ENCODE measurements at places on chromosomes 16 and 17.

DNA sequence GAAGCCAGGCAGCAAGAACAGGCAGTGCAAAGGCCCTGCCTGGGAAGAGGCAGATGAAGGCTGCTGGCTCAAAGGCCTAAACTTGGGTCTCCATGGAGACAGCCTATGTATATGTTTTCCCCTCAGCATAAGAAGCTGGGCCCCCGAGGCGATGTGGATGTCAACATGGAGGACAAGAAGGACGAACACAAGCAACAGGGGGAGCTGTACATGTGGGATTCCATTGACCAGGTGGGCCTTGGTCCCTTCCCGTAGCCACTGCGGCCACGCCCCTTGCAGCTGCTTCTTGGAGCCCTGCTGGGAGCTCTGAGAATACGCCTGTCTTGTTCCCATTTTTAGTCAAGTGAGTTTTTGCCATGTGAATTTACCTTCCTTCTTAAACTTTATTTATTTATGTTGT is 106.0 kb downstream of the SDR42E1 start:
- no peak for DNase-seq

DNA sequence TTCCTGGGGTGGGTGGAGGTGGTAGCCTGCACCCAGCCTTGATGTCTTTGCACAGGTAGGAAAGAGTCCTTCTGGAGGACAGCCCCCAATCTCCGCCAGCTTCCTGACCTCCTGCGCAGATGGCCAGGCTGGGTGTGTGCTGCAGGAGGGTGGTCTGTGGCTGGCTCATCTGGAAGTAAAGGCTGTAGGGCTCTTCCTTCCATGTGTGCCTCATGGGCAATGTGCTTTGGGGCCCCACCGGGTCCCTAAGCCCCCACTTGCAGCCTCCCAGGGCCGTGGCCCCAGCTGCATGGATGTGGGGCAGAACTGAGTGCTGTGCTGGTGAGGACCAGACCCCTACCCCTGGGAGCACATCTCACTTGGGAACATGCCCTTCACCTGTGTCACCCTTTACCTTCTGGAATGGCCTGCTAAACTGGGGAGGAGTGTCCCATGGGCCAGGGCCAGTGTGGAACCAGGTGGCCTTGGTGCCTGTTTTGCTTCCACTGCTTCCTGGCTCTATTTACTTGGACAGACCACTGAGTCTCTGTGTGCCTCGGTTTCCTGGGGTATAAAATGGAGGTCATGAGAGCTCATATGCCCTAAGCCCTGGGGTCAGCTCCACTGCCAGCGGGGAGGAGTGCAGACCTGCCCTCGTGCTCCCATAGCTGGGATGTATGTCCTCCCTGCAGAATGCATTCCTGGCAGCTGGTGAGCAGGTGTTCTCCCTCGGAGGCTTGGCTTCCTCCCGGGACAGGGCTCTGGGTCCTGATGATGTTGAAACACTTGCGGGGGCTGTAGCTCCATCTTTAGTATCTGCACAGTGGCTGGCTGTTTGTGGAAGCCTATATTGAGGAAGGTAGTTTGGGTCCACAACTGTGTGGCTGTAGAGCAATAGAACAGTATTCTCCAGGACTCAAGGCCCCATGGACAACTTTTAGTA is 18.0 kb downstream of the MPRIP start:
- no peak for DNase-seq

DNA sequence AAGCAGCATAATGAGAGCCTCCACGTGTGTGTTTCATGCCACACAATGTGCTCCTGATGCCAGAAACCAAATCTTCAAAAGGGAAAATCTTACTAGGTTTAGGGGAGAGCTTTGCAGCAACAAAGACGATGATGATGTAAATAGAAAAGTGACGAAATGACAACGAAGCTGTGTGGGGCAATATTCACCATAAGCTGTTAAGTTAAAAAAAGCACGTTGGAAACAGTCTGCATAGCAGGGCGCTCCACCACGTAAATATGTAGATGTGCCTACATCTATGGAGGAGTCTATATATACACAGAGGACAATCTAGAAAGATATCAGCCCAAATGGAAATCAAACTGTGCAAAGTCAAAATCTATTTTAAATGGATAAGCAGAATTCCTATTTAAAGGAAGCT is 61.0 kb downstream of the RPH3AL start:
- DNase-seq: no peak

GRCh38 chr16:65421596-65421995 is 299.7 kb upstream of the CDH11 start:
- no peak for DNase-seq

DNA sequence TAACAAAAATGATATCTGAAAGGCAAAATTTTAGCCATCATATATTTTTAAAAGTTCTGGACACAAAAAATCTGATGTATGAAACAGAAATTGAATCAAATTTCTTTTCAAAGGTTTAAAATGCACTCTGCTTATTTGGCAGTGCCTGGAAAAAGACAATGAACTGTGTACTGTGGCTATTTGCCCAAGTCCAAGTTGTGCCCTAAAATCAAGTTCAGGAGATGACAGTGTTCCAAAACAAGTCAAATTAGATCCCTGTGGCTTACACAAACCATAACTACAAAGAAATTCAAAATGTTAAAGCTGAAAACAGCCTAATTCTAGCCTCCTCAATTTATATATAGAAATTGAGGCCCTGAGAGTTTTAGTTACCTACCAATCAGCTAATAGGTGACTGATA is 25.6 kb downstream of the CMC2 start:
- no peak for DNase-seq

DNA sequence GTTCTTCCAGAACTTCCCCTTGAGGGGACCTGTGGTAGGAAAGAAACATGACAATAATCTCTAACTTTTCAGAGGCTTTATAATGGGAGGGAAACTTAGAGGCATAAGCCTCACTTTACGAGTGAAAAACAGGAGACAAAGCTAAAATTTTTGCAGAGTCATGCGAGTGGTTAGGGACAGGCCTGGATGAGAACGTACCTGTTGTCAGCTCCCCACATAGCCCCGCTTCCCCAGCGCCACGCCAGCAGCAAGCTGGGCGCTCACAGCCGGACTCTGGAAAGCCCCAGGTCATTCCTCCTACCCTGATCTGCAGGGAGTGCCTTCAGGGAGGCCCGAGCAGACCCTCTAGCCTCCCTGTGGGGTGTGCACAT is 53.6 kb downstream of the LDHD start:
- DNase-seq: no peak

GRCh38 chr17:32356750-32357149 is 6.8 kb downstream of the ZNF207 start:
- no peak for DNase-seq

DNA sequence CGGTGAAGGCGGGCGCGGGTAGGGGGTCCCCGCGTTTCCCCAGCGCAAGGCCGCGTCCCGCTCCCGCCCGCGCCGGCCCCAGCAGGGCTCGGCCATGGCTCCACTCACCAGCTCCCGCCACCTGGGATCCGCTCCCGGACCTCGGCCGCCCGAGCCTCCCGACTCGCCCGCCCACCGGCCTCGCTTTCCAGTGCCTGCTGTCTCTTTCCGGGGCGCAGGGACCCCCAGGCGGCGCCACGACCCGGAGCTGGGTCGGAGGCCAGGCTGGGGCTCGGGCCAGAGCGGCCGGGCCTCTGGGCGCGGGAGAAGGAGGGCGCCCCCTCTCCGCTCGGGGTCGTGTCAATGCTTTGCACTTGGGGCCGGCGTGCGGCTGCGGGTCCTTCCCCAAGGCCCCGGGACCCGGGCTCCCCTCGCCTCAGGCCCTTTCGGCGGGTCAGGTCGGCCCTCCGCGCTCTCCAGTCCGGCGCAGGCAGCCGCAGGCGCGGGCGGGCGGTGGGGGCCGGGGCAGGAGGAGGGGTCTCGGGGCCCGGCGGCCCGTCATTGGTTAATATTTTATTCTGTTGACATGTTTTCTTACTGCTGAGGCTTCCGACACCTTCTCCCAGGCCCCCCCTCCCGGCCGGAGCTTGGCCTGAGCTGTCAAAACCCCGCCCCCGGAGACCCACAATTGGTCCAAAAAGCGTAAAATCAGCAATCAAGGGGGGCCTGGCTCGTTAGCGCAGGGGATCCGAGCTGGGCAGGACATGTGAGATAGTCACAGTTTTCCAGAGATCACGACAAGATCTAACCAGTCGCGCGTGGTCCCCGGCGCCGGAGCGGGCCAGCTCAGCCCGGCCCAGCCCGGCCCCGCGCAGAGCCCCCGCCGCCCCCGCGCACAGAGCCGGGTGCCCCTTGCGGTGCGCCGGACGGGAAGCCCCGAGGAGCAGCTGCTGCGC is at the start of gene TBX2:
Gene TBX2 (plus strand): TSS at position 713 of the 935 bp plus-strand sequence. CDS start 334 bp downstream, outside the sequence.
- no peak for DNase-seq

- no peak for DNase-seq
Observed at GRCh38 chr16:87845213-87845612, 24.1 kb downstream of the SLC7A5 start.

DNA sequence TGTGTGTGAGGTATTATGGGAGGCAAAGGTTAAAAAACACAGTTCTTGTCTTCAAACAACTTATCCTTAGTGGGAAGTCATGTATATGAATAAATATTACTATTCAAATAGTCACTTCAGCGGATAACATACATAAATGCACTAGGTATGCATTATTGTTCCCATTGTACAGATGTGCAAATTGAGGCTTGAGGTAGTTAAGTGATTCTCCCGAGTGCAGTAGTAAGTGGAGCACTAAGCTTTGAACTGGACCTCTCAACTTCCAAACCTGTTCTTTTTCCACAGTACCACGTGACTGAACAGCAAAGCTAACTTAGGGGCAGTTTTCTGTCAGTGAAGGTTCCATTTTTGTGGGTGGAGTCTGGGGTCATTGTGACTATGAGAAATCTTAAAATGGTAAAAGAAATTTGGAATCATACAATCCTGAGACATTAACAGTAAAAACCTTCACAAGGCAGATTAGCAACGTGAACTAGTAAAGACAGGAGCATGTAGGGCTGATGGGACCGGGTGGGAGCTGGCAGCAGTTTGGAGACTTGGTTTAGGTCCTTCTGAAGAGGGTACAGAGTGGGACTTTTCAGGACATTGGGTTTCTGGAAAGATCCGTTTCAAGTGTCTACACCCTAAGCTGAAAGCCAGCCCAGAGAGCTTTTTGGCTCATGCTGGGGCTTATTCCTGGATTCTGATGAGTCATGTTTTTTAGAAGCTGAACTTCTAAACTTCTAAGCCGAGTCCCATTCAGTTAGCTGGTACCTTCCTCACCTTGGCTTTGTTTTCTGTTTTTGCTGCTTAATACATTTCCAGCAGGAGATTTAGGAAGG is 204.9 kb downstream of the PRKCA start:
- DNase-seq: no peak

DNA sequence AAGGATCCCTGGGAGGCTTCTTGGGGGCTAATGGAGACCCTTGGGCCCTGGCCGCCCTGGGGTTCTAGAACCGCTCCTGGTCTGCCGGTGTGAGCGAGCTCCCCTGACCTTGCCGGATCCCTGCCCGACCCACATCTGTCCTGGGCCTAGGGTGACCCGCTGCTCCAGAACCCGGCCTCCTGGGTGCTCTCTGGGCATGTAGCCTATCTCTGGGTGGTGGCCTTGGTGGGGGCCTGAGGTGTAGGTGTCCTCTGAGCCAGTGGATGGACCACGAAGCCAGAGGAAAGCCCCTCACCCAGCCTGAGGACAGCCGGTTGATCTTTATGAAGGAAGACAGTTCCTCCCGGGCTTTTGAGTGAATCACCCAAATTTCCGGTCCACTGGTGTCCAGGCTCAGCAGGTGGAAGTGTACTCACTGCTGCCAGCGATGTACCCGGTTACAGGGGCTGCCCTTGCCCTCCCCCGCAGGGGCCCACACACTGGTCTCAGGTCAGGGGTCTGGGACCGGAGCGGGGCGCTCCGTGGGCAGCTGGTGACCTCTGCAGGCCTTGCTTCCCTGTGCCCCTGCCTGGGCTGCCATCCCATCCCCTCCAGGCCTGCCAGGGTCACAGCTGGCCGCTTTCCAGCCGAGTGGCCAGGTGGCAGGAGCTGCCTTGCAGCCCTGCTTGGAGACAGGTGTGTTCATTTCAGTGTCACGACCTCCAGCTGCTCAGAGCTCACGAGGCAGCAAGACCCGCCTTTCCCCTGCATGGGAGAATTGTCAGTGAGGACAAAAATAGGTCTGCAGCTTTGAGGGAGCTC is 10.5 kb upstream of the GSE1 start:
- DNase-seq: no peak

DNA sequence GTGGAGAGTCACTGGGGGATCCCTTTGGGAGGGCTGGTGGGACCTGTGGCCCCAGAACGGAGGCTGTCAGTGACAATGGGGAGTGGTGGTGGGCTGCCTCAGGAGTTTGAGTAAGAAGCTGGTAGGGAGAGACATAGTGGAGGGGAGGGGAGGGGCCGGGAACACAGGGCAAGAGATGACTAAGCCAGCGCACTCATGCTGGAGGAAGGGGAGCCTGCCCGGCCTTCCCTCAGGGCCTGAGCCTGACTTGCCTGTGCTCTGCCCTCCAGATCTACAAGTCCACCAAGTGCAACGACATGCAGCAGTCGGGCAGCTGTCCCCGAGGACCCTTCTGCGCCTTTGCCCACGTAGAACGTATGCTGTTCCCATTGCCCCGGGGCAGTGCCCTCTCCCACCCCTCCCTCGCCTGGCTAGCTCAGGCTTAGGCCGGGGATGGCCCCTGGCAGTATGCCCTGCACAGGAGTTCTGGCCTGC is 29.3 kb downstream of the UNC13D start:
- DNase-seq: no peak

DNA sequence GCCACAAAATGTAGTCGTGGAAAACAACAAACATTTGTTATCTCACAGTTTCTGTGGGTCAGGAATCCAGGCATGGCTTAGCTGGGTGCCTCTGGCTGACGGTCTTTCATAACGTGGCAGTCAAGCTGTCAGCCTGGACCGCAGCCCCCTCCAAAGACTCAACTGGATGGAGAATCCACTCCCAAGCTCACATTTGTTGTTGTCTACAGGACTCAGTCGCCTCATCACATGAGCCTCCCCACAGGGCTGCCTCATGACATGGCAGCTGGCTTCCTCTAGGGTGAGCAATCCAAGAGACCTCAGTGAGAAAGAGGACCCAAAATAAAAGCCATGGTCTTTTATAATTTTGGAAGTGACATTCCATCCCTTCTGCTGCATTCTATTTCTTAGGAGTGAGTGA is 34.7 kb upstream of the AKAP1 start:
- DNase-seq: no peak

DNA sequence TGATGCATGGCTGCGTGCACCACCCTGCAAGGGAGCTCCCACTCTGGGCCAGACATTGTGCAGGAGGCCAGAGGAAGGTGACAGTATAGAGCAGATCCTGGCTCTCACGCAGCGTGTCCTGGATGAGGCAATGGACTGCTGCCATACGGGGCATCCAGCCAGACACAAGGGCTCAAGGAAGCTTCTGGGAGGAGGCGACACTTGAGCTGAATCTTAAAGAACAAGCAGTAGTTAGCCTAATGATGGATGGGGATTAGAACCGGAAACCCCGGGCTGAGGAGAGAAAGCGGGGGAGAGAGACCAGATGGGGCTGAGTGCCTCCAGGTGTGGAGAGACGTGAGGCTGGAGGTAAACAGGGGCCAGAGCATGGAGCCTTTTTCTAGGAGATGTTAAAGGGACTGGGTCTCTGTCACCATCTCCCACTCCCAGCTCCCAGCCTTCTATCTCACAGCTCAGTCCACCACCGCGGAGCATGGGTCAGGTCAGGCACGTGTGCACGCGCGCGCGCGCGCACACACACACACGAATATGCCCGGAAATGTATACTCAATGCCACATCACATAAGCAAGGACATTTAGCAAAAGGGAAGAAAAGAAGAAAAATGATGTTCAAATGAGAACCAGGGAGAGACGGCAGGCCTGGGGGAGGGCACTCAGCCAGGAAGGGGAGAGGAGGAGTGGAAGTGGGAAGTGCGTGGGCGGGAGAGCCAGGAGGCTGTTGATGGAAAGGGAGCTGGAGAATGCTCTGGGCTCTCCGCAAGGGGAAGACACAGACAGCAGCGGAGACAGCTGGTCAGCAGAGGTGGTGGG is 46.3 kb downstream of the CCDC42 start:
- DNase-seq: no peak

Data from SIG-M5 (cell line).